ENCODE measurements at places on chromosomes 1 and 21. TPM values are rescaled to one million over a fixed set of nuclear protein-coding genes. Genes with fewer than 3 reads are reported as not detected.
A peak's percentile ranks its signal among the peaks of the same experiment; 100 is the strongest.

- no peak for DNase-seq
Measured at GRCh38 chr1:18943914-18944572, 12.4 kb downstream of the IFFO2 start.

DNA sequence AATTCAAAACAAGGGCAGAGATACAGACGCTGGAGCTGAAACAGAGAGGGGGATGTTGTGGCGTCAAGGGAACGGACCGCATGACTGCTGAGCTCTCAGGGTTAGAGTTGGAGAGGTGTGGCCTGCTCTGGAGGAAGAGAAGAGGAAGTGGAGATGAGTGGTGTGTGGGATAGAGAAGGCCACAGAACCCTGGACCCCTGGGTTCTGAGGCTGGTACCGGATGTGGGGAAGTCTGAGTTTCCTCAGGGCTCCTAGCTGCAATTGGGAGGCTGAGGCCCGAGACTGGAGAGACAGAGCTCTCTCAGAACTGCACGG, 1.8 kb downstream of the BCAN start:
- no peak for DNase-seq

DNA sequence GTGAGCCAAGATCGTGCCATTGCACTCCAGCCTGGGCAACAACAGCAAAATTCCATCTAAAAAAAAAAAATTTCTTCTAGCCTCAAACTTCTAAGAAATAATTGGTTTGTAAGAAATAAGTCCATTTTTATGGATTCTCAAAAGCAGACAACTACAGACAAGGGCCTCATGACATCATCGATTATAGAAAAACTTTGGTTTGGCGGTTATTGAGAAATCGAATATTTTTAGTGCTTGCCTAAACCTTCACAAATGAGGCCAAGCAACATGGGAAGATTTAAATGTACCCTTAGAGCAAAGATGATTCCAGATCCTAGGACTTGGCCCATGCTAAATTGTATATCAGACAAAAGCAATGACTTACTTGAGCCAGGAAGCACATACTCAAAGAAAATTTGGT, 27.8 kb upstream of the MX1 start:
- no peak for DNase-seq

SPRR1B gene
- not detected for total RNA-seq

OLIG1 gene
- total RNA-seq, result not detected

- DNase-seq, result no peak
Measured at GRCh38 chr1:23400324-23401114, 24.0 kb downstream of the TCEA3 start.

NR5A2 gene
- 0.10 TPM for total RNA-seq

DNA sequence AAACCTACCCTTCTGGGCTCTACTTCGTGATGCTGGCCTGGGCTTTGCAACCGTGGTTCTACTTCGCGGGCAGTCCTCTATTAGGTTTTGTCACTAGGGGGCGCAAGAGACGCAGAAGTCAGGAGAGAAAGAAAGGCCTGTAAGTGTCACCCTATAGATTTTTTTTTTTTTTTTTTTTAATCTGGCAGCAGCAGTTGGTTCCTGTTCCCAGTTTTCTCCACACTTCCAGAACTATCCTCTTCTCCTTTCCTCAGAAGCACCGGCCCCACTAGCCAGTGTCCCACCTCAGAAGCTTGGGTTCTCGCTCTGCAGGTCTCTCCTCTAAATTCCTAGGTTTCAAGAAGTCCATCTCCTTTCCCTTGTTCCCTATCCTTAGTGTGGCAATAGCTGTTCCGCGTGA, 9.1 kb upstream of the LCE2D start:
- DNase-seq, result peak; percentile 70

CSMD2 gene
- not detected for total RNA-seq

GRCh38 chr1:58874757-58875755, 91.2 kb upstream of the JUN start:
- no peak for DNase-seq

- no peak for DNase-seq
Measured at GRCh38 chr21:43926196-43926595, 61.2 kb downstream of the AGPAT3 start.

SLAMF7 gene
- total RNA-seq, result not detected

GRCh38 chr1:150622303-150622975, 7.0 kb downstream of the ENSA start:
- DNase-seq, result no peak

- no peak for DNase-seq
Measured at GRCh38 chr1:2580691-2581090, 5.9 kb upstream of the PRXL2B start.

ICOSLG gene
- total RNA-seq, result 0.40 TPM

DNA sequence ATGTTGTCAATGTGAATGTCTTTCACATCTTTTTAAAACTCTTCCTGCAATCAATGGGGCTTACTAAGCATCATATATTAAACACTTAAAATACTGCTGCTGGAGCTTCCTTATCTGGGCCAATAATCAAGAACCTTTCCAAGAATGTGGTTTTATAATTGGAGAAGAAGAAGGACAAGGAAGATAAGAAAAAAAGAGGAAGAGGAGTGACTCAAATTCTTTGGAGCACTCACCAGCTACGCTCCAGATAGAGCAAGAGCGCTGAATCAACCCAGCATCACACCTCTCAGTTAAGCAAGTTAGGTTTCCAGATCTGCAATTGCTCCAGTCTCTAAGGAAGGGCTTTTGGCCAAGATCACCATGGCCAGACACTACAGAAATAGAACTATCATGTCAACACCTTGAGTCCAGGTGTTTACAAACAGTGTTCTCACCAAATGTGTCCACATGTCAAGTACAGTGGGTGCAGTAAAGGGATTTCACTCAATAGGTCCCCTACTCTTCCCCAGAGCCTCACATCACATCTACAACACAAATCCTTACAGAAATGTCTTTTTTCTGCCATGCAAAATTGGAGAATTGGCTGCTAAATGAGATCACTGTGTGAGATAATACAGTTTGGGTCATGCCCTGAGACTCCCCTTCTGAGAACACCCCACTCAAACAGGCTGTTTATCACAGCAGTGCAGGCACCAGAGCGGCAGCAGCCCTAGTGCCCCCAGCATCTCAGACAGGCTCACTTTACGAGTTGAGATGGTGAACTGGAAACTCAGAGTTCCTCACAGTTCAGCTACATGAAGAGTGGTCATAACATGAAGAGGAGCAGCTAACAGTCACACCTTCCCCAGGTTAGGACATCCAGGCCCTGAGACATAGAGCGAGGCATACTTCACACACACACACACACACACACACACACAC, 1.7 kb upstream of the SPRR2B start:
- DNase-seq, result no peak

MSH4 gene
- 0.10 TPM for total RNA-seq

GRCh38 chr21:35738347-35738961, 321.9 kb downstream of the SETD4 start:
- no peak for DNase-seq

SGIP1 gene
- total RNA-seq, result 3.7 TPM

PTAFR gene
- 0.09 TPM for total RNA-seq

IL10 gene
- total RNA-seq, result not detected

DNA sequence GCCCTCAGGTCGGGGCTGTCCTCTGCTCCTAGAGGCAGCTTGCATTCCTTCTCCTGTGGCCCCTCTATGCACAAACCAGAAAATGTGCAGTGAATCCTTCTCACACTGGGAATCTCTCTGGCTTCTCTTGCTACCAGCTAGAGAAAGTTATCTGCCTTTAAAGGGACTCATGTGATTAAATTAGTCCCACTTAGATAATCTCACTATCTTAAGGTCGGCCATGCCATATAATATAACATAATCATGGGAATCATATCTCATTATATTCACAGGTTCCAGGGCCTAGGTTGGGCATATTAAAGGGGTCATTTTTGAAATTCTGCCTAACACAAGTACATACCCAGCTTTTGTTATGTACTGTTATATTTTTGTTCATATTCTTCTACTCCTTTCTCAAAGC, 31.4 kb downstream of the PTGFR start:
- DNase-seq, result no peak

DNA sequence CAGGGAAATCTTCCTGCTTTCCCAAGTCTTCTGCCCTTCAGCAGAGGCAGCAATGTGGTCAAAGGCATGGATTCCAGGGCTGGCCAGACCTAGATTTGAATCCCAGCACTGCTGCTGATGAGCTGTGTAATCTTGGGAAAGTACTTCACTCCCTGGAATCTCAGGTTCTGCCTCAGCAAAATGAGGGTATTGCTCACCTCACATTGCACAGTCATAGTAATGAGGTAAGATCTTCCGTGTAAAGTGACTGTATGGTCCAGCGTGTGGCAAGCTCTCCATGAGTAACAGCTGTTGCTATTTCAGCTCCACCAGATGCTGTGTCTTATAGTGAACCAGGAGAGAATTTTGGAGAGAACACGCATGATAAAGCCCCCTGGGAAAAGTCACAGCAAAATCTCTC, 56.1 kb upstream of the F3 start:
- DNase-seq, result no peak

- no peak for DNase-seq
Measured at GRCh38 chr1:200896531-200897196, 2.0 kb downstream of the INAVA start.

GRCh38 chr21:14545906-14546480, at the start of gene SAMSN1:
Gene SAMSN1, minus strand, starts transcription at chr21:14546315. Its CDS starts 54 bp downstream, at chr21:14546261.
- DNase-seq, result no peak

GRCh38 chr1:214516434-214517326, 34.7 kb downstream of the PTPN14 start:
- no peak for DNase-seq

OR6F1 gene
- not detected for total RNA-seq

DNA sequence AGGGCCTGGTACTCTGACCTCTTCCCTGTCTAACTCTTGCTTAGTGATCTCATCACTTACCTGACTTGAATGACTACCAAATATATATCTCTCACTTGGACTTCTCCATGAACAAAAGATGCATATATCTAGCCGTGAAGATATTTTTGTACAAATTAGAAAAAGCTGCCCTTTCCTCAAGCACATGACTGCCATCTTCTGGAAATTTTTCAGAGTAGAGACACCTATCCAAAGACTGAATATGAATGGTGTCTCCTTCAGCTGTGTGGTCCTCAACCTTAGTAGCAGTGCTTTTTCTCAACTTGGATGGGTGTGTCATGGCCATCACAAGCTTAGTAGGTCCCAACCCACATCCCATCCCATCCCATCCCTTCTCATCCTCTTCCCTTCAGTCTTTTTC, 142.3 kb downstream of the DNM3 start:
- DNase-seq, result peak; percentile 6
